Fibroblast of villous mesenchyme (primary cell): ENCODE measurements at places on chromosomes 5 and 9. TPM values are rescaled to one million over a fixed set of nuclear protein-coding genes. Genes with fewer than 3 reads are reported as not detected.
A peak's percentile ranks its signal among the peaks of the same experiment; 100 is the strongest.

DNA sequence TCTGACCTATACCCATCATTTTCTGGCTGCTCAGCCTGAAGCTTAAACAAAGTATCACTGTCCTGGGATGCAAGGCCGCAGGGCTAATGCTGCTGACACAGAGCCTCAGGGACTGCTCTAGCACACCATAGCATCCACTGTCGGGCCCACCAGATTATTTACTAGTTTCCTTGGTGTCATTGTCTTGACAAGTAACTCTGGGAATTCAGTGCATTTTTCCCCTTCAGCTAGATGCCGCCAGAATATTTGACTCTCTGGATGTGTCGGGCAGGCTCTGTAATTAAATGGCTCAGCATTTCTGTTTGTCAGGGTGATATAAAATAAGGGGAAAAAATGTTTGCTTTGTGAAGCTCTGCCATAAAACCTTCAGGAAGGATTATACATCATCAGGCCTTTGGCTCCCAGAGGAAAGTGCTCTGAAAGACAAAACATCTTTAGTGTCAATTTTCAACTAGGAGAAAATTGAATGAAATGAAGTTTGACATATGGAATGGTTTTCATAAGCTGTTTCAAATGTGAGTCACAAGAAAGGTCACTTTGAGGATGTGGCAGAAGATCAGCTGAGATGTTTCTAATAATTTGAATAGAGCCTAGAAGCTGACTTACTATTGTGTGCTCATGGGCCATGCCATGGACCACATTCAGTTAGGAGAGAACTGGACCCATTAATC lies 350.1 kb downstream of the TMEM232 start:
- DNase-seq, result peak; percentile 36

DNA sequence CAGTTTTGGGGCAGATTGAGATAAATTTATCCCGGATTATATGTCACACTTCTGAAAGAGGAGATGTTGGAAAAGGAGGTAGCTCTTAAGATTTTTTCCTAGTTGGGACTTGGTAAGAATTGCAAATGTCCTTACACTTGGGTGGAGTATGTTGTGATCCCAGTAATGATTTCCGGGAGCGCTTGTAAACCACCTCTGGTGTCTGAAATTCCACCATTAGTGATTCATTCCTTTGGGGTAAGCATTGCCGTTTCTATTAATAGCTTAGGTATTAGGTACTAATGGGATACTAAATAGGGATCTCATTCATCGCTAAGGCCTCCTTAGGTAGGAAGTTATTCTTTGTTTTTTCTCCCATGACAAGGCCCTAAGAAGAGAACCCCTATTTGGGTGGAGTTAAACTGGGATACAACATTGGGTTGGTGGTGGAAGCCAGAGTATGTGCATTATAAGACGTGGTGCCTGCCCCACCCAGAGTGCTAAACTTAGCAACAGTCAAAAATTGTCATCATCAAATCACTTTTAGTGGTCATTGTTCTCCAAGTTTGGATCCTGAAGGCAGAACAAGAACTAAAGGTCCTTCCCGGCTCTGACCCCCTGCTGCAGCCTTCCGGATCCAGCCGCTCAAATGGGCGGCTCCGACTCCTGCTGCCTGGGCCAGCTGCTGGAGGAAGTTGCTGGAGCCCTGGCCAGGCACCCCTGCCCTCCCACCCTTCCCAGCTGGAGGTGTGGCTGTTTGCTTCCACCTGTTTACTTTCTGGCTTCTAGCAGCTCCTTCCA lies 31.7 kb upstream of the DAB2IP start:
- no peak for DNase-seq

The ITGA1 gene
- total RNA-seq, result 104 and 154 TPM in 2 replicates

The LIFR gene
- 30.3 and 40.2 TPM in 2 replicates for total RNA-seq
